ENCODE measurements at places on chromosomes 2 and 18. TPM values are rescaled to one million over a fixed set of nuclear protein-coding genes. Genes with fewer than 3 reads are reported as not detected.

LRP2 gene
- 2.4 TPM for total RNA-seq

RANBP2 gene
- 95.9 TPM for total RNA-seq

RAPGEF4 gene
- 1.4 TPM for total RNA-seq

SPC25 gene
- total RNA-seq, result 35.8 TPM

TTC27 gene
- 29.1 TPM for total RNA-seq

CYB5A gene
- 154 TPM for total RNA-seq

IGFBP5 gene
- total RNA-seq, result 2.5 TPM

MYO5B gene
- 6.9 TPM for total RNA-seq

COA5 gene
- total RNA-seq, result 24.7 TPM

CCBE1 gene
- total RNA-seq, result 4.4 TPM

C2orf78 gene
- total RNA-seq, result 0.39 TPM

REG1B gene
- not detected for total RNA-seq

ANKRD30BL gene
- total RNA-seq, result not detected

ALK gene
- 0.09 TPM for total RNA-seq

KCNG2 gene
- 0.19 TPM for total RNA-seq

GREB1 gene
- total RNA-seq, result 41.7 TPM

PIKFYVE gene
- 35.8 TPM for total RNA-seq
